ENCODE measurements at places on chromosomes 4 and X.

DNA sequence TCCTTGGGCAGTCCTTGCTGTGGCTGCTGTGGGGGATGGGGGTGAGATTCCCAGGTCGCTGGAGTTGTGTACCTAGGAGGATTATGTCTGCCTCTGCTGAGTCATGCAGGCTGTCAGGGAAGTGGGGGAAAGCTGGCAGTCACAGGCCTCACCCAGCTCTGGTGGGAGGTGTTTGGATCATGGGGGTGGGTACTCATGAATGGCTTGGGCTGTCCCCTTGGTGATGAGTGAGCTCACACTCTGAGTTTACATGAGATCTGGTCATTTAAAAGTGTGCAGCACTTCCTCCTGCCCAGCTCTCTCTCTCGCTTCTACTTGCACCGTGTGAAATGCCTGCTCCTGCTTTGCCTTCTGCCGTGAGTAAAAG lies 24.6 kb upstream of the PDLIM3 start:
- DNase-seq = no peak

GRCh38 chr4:175807547-175807946 lies 4.5 kb downstream of the GPM6A start:
- no peak for DNase-seq

DNA sequence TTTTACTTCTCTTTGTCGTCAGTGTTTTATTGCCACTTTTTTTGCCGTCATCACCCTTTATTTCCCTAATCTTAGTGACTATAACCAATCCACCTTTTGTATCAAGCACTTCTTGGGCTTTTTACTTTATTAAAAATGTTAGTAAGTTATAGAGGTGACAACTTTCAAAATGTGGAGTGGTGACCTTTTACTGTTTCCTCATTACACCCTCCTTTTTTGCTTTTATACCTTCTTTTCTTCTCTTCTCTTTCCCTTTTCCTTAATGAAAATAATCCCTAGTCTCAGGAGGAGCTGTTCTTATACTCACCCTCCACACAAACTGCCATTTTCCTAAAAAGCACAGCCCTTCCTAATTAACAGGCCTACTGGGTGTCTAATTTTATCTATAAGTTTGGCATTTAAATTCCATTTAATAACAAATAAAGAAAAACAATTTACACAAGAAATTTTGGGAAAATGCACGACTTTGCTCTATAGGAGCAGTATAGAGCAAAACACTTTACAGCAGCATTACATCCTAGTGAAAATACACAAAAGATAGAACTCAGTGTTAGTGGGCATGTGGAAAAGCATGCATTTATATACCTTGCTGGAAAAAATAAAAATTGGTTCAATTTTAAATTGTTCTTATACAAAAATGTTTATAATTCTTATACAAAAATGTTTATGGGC lies 27.3 kb downstream of the BBS12 start:
- no peak for DNase-seq

DNA sequence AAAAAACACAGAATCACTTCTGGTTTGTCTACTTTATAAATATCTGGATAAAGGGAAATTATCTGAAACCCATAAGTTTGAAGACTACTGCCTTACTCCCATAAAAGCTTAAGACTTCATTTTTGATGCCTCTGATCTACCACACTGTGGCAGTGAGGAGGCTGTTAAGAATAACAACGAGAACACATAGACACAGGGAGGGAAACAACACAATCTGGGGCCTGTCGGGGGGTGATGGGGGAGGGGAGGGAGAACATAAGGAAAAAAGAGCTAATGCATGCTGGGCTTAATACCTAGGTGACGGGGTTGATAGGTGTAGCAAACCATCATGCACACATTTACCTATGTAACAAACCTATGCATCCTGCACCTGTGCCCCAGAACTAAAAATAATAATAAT lies 573.7 kb downstream of the GBA3 start:
- DNase-seq = no peak

DNA sequence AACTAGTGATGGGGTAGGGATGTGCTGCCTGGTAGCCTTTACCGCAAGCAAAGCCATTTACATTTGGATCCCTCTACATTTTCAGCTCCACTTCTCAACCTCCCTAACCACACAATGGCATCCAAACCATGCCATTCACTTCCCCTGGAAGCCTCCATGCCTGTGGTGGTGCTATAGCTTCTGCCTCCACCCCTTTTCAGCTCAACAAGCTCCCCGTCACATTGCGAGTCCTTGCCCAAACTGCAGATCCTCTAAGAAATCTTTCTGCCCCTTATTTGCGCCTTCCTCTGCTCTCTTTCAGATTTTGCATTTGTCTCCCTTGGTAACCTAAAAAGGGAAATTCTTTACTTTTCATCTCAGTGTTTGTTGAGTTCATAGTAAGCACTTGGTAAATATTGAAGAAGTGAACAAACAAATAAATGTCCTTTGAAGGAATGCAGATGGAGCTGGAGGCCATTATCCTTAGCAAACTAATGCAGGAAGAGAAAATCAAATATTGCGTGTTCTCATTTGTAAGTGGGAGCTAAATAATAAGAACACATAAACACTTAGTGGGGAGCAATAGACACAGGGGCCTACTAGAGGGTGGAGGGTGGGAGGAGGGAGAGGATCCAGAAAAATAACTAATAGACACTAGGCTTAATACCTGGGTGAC lies 6.9 kb downstream of the CYTL1 start:
- DNase-seq = no peak

DNA sequence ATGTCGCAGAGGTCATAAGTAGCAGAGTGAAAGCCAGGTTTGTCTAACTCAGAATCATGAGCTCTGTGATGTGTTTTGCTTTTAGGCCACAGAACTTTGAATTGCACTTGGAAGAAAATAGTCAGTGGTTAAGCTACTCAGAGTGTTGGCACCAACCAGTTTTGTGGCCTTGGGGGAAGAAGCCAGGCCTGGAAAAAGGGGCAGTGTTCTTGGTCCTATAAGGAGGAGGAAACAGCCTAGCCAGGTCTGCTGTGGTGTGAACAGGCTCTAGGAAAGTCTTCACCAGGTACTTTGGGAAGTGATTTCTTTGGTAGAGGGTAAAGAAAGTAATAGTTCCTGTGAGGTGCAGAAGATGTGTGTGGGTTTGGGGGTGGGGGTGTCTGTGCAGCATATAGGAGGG lies 49.2 kb downstream of the FHIP1A start:
- DNase-seq = no peak

DNA sequence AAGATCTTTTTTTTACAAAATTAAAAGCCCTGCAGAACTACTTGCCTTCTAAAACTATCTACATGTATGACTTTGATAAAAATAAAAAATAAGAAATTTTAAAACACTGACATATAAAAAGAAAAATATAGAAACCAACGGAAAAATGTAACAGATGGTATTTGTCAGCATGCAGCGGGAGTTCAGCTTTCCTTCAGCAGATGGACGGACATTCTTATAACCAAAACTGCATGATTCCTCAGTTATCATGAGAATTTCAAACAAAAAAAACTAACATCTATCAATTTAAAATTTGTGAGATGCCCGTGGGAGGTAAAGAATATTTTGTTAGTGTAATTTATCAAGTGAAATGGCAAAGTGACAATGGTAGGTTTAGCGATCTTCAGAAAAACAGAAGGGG lies 23.2 kb downstream of the RWDD4 start:
- no peak for DNase-seq

GRCh38 chrX:67574696-67575095 lies 30.9 kb downstream of the AR start:
- no peak for DNase-seq

- no peak for DNase-seq
Measured at GRCh38 chr4:48832571-48832970, 1.7 kb downstream of the OCIAD1 start.

- DNase-seq = no peak
Measured at GRCh38 chrX:42772874-42773273, 5.1 kb downstream of the PPP1R2C start.

DNA sequence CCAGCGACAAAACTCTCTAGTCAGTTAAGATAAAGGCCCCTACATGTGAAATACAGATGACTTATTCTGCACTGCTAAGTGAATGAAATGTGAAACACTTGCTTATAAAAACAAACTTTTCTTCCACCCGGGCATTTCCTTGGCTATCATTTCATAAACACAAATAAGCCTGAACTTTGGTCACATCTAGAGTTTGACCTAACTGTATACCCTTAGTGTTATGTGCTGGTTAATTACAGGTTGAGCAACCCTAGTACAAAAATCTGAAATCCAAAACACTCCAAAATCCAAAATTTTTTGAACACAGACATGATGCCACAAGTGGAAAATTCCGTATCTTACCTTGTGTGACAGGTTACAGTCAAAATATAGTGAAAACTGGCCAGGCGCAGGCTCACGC lies 45.9 kb downstream of the SAT1 start:
- DNase-seq = no peak

- DNase-seq = no peak
Measured at GRCh38 chrX:65706041-65706828, 38.8 kb downstream of the MSN start.

- no peak for DNase-seq
Measured at GRCh38 chrX:121902463-121902862, 855.1 kb downstream of the GLUD2 start.

GRCh38 chr4:185874516-185875230 lies 62.7 kb upstream of the SORBS2 start:
- DNase-seq = no peak

GRCh38 chr4:127559981-127560380 lies 72.8 kb upstream of the INTU start:
- no peak for DNase-seq

DNA sequence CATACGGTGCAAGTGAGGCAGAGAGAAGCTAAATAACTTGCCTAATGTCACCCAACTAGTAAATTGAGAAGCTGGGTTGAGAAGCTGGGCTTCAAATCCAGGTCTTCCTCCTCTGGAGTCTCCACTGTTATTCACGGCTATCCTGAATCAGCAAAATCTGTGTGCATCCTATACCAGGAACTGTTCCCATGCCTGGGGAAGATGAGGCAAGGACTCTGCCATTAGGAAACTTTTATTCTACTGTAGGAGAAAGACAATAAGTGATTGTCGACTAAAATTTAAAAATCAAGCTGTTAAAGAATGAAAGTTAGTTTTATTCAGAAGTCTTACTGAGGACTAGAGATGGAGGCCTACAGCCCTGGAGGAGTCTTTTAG lies 872 bp upstream of the TEC start:
- no peak for DNase-seq

DNA sequence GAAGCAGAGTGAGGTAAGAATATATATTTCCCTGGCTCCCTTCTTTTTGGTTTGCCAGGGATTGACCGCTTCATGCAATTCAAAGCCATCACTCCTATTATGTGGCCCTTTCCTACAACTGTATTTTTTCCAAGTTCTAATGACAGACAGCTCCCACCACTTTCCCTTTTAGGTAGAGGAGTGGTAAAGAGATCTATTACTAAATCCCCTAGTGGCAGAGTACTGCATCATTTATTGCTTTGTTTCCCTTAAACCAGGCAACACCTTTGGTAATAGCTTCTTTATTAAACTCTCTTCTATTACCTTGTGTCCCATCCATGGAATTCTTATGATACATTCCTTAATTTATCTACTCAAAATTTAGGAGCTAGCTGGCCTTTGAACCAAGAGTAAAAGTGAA lies 90.7 kb downstream of the CNOT6L start:
- no peak for DNase-seq

DNA sequence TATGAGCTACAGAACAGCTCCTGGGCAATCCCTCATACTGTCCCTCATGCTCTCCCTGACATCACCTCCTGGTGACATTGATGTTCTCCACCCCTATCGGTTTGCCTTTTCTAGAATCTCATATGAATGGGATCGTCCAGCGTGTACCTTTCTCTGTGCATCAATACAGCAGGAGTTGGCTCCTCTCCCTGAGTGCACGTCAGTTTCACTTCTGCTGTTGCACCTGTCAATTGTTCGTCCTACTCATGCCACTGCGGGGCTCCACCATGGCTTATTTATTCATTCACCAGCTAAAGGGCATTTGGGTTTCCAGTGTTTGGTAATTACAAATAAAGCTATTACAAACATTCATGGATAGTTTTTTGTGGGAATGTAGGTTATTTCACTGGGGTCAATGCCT lies 269.1 kb upstream of the ZFP42 start:
- no peak for DNase-seq

GRCh38 chr4:118280501-118281218 lies 72.1 kb downstream of the PRSS12 start:
- no peak for DNase-seq

DNA sequence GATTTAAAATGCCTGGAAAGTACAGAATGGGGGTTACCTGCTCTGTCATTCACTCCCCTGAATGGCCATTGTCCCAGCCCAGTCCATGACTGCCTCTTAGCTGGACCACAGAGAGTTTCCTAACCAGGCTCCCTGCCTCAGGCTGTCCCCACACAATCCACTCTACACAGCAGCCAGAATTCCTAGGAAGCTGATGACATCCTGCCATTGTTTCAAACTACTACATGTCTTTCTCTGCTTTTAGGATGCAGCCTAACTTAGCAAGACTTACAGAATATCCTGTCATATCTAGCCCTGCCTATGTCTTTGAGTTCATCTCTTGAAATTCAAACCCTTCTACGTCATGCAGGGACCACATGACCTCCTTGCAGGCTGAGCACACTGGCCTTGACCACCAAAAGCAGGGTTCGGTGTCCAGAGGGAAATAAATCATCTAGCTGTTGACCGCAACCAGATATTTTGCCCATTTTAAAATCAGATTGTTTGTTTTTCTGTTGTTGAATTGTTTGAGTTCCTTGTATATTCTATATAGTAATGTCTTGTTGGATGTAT lies 16.1 kb upstream of the CRMP1 start:
- no peak for DNase-seq

GRCh38 chr4:125849869-125850268 lies 535.1 kb downstream of the FAT4 start:
- no peak for DNase-seq

- no peak for DNase-seq
Measured at GRCh38 chr4:11424000-11424399, 4.7 kb downstream of the HS3ST1 start.

DNA sequence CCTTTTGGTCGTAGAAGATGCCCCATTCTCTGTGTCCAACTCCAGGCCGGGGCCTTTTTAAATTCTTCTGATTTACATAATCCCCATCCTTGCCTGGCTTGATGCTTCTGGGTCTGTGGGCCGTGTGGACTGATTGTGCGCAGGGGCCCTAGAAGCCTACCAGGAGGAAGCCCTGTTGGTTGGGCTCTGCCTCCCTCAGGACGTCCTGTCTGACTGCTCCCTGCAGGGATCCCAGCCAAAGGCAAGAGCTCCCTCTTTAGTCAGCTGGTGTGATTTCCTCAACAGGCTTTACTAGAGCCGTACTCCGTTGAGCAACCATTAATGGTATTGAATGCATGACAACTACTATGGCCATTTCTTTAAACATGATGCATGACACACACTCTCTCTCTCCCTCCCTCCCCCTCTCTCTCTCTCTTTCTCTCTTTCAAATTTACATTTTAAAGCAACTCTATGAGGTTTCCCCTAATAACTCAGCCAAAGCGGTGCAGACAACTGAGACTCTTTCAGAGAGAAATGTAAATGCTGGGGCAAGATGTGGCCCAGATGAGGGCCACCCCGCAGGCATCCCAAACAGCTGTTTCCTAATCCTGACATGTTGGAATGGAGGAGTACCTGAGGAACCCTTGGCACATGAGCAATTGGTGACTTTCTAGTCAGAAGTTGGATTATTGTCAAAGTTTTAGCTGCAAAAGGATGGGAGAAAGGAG lies 117.3 kb downstream of the DRD5 start:
- no peak for DNase-seq

GRCh38 chr4:110735686-110736085 lies 112.8 kb upstream of the PITX2 start:
- no peak for DNase-seq

GRCh38 chr4:185852961-185853360 lies 41.0 kb upstream of the SORBS2 start:
- no peak for DNase-seq
